ENCODE measurements at places on chromosomes 5 and 9. TPM values are rescaled to one million over a fixed set of nuclear protein-coding genes. Genes with fewer than 3 reads are reported as not detected.
A peak's percentile ranks its signal among the peaks of the same experiment; 100 is the strongest.

The NSUN2 gene
- total RNA-seq, result 81.0 TPM

- DNase-seq, result no peak
Measured at GRCh38 chr5:129124608-129125007, 30.1 kb downstream of the ISOC1 start.

DNA sequence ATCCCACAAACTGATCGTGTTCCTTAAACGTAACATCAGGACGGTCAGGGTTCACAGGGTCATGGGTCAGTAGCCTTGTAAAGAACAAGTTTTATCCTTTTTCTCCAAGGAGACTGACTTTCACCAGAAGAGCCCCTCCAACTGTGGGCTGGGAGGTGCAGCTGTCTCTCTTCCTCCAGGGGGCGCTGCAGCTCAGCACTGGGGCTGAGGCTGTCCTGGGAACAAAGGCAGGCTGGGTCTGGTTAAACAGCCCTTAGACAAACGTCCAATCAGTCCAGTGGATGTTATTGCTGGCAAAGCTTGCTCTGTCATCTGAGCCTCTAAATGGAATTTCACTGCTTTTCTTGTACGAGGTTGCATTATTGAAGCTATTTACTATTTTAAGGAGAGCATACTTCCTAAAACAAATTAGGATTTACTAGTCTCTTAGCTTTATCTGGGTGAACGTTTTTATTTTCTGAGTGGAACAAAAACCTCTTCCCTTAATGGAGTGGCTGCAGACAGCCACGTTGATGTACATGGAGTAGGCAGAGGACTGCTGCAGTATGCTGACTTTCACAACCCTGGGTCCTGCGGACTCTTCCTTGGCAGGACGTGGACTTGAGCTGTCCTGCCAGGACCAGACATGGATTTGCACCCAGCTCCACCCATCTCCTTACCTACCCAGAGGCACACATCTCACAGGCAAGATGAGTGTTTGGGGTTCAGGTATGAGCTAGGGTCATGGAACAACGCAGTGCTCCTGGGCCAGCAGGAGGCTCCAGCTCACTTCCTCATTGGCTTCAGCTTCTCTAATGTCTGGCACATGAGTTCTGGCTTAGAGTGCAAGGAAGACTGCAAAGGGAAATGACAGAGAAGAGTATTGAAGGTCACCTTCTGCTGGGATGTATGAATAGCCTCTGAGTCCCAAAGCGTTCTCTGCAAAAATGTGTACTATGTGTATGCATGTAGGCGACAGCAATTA is 7.8 kb downstream of the EXOSC2 start:
- DNase-seq, result peak; percentile 47

The TRPM3 gene
- not detected for total RNA-seq

The DDX4 gene
- under 0.01 TPM for total RNA-seq

DNA sequence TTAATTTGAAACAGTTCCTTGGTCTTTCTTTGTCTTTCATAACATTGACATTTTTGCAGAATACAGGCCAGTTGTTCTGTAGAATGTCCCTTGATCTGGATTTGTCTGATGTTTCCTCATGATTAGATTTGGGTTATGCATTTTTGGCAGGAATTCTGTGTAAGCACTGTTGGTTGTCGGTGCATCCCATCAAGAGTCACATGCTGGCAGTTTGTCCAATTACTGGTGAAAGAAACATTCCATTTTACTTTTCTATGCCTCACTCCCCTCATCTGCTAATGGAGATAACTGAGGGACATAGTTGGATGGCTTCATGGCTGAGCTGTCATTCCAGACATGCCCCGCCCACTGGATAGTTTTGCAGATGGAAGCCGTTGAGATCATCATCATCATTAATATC is 7.6 kb upstream of the ZNF618 start:
- no peak for DNase-seq

GRCh38 chr5:137845472-137845871 is 22.2 kb upstream of the MYOT start:
- DNase-seq, result no peak

The LRRC14B gene
- total RNA-seq, result not detected

DNA sequence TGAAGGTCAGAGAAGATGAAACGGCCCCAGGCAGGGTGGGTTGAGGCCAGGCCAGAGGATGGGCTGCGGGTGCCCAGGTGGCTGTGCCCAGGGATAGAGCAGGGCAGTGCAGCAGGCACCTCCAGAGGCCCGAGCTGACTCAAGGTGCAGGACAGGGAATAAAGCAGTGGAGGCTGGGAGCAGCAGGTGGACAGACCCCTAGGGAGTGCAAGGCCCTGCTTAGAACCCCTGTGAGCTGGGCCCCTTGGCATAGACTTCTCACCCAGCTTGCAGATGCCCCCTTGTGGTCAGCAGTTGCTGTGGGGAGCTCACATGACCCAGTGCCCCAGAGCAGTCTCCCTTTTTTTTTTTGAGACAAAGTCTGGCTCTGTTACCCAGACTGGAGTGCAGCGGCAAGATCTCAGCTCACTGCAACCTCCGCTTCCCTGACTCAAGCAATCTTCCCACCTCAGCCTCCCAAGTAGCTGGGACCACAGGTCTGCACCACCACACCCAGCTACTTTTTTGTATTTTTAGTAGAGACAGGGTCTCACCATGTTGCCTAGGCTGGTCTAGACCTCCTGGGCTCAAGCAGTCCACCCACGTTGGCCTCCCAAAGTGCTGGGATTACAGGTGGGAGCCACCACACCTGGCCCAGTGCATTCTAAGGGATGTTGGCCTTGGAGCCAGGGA is 118.8 kb downstream of the WNK2 start:
- peak; percentile 42 for DNase-seq

The DMGDH gene
- total RNA-seq, result 11.6 TPM

- no peak for DNase-seq
Measured at GRCh38 chr5:17663182-17663581, 28.9 kb downstream of the TAF11L14 start.

DNA sequence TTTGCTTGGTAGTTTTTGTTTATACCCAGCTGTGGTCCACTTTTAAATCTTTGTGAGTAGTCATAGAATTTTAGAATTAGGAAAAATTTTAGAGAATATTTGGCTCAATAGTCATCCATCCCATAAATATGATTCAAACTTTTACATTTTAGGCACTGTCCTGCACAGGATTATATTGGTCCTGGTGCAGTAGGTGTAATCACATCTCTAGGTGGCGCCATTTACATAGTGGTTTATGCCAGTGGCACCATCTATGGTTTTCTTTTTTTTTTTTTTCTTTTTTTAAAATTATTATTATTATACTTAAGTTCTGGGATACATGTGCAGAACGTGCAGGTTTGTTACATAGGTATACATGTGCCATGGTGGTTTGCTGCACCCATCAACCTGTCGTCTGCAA is 260.7 kb upstream of the KCNN2 start:
- peak; percentile 29 for DNase-seq

The BNC2 gene
- total RNA-seq, result under 0.01 TPM

GRCh38 chr5:169413416-169413815 is 112.5 kb upstream of the SLIT3 start:
- no peak for DNase-seq
